Activated T-helper 1 cell treated with anti-CD3 and anti-CD28 coated beads, Interleukin-2, amount 50 U/mL, for 16 hours (primary cell): ENCODE measurements at places on chromosomes 2 and 18.

GRCh38 chr2:233447506-233448219 lies 93.4 kb downstream of the DGKD start:
- no peak for DNase-seq

GRCh38 chr2:134189009-134189720 lies 64.7 kb upstream of the MGAT5 start:
- DNase-seq = no peak

DNA sequence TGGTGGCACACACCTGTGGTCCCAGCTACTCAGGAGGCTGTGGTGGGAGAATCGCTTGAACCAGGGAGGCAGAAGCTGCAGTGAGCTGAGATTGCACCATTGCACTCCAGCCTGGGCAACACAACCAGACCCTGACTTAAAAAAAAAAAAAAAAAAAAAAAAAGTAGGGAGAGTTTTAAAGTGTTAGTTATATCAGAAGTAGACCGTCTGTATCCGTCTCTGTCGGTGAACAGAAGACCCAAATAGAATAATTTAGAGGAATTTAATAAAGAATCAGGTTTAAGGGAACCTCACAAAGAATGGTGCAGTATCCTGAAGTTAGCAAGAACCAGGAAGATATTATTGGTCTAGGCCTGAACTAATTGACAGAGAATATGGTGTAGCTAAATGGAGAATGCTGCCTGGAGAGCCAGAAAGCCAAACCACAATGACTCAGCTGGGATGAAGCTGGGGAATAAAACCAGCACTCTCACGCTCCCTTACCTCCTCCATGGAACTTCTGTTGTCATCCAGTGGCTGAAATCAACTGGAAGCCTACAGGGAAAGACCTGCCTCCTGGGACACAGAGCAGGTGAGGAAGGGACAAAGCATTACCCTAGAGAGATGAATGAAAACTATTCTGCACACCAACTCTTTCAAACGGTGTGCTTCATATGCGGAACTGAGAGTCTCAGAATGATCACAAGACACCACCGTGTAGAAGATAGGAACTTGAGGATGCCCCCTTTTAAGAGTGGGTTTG lies 39.1 kb upstream of the PLEKHM3 start:
- DNase-seq = no peak

GRCh38 chr2:56034258-56034657 lies 110.7 kb upstream of the EFEMP1 start:
- DNase-seq = no peak

DNA sequence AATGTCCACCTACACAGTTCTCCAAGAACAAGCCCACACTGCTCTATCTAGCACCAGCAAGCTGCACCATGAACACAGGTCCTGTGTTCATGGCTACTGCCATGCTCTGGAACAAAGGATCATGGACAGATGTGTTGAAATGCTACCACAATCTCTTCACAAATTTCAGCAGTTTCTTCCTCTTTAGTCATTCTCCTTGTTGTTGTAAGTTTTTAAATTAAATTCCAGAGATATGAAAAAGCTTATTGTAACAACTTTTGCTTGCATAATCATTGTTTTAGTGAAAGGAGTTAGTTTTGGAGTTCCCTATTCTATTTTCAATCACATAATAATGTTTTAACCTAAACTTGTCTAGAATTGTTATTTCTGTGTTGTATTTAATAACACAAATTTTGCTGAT lies 17.2 kb upstream of the NAPG start:
- DNase-seq = no peak

- no peak for DNase-seq
Observed at GRCh38 chr2:150063432-150063889, 424.0 kb downstream of the RND3 start.
